T-helper 22 cell (primary cell): ENCODE measurements at places on chromosomes 7 and 10.

DNA sequence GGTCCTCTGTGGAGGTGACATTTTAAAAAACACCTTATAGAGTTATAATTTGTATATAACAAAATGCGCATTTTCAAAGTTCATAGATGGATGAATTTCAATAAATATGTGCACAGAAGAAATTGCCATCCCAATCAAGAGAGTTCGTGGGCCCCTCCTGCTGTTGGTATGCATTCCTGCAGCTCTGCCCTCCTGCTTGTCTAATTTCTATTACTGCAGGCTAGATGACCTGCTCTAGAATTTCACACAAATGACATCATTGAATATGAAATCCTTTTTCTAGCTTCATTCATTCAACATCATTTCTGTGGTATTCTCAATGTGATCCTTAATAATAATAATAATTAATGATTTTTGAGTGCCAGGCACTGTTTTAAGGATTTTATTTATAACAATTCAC is 348.2 kb downstream of the SDK1 start:
- no peak for DNase-seq

DNA sequence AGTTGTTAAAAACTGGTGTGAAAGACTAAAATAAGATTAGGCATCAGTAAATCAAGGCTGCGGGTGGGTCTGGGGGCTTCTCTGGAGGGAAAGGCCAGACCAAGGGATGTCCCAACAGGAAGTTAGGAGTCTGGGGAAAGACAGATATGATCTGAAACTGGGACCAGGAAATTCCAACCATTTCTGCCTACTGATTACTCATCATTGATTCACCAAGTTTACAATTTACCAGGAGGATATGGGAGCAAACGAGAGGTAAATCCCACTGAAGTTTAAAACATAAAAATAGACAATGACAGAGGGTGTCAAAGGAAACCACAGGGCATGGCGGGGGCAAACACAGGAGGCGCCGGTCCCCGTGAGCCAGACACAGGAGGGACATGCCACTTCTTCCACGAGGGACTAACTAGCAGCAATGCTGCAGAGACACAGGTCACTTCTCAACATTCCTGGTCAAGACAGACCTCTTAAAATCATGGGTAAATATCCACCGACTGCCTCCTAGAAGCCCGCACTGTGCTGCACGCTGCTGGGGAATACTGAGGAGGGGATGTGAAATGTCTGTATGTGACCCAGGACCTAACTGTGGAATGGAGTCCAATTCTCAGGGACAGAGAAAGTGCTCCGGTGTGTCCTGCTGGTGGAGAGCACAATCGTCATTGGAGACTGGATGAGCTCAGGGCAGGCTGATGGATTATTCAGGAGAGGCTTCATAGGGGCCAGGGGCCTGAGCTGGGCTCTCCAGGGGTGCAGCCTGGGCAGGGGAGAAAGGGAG is 153.4 kb upstream of the KLF14 start:
- no peak for DNase-seq

GRCh38 chr7:54483523-54483922 is 58.7 kb upstream of the VSTM2A start:
- no peak for DNase-seq

DNA sequence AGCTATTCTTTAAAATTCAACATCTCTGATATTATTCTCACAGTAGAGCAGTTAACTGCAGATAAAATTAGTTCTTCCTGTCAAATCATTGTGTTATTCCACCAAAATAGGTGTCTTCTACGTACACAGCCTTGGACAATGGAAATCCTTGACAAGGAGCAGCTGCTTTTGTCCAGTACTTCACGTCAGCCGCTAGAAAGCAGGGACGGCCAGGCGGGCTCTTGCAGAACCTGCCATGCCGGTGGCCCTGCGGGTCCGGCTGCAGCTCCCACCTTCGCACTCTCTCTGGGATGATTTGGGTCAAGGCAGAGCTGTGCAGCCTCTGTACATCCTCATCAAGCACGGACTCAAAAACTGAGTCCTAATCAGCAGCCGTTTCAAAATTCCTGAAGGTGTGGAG is 2.2 kb upstream of the FOXI2 start:
- no peak for DNase-seq

DNA sequence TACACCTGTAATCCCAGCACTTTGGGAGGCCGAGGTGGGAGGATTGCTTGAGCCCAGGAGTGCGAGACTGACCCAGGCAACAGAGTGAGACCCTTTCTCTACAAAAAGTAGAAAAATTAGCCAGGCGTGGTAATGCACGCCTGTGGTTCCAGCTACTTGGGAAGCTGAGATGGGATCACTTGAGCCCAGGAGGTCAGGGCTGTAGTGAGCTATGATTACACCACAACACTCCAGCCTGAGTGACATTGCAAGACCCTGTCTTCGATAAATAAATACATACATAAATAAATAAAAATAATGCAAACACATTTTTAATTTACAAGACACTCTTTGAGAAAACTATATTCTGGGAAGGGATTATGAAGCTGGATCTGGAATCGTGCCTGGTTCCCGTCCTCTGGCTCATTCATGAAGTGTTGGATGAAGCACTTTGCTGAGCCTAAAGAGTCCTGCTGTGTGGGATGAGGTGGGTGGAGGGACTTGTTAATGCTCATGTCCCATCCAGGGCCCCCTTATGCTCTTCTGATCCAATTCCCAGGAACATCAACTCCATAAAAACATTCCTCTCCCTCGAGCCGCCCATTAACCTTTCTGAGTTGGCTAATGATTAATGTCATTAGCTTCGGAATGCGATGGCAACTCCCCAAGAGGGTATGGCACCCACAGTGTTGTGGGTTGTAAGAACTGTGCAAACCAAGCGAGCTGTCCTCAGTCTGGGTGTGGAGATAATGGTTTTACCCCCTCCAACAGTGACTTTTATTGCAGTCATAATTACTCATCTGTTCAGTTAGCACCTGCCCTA is 236.3 kb downstream of the BAMBI start:
- no peak for DNase-seq

- DNase-seq = no peak
These were observed 54.2 kb downstream of the DIP2C start for GRCh38 chr10:635088-635861.

GRCh38 chr10:127243490-127244272 is 47.3 kb upstream of the INSYN2A start:
- no peak for DNase-seq

DNA sequence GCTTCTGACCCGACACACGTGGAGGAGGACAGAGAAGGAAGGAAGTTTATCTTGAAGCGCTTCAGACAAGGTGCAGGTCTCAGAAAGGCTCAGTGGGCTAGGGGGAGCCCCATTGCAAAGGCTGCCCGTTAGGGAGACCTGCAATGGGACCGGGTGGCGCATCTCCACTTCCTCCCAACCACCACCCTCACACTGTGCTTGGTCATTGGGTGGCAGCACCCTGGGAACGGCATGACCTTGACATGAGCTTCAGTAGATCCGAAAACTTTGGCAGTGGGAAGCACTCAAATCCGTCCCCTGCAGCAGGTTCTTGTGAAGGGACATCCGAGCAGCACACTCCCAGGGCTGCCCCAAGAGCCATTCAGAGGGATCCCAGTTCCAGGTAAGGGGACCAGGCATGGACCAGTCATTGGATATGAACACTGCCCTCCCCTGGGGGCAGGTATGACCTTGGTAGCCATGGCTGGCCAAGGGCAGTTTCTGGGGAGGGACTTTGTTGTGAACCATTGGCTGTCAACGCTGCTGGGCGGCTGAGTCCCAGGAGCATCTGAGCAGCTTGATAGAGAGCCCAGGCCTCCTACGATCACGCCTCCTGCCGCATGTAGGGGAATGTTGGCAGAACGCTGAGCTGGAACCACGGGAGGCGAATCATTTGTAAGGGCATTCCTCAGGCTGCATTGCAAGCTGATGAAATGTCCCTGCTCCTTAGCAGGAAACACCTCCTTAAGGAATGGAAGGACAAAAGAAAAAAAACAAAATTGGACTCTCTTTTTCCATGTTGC is 31.7 kb downstream of the GALNTL5 start:
- DNase-seq = no peak

DNA sequence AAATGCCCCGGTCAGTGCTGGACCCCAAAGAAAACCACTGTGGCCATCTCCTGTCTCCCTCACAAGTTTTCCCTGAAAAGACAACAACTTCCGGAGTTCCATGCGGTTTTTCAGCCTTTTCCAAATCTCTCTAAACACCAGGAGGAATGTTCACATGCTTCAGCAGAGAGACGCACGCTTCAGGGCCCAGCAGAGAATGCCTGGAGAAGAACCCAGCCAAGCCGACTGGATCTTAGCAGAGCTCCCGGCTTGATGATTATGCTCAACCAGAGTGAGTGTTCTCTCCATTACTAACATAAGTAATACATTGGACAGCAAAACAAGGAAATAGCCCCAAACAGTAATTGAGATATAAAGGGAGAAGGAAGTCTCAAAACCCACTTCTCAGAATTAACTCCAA is 17.9 kb downstream of the PRKCQ start:
- no peak for DNase-seq

- DNase-seq = no peak
These were observed 618.5 kb downstream of the CCSER2 start for GRCh38 chr10:84946904-84947303.

DNA sequence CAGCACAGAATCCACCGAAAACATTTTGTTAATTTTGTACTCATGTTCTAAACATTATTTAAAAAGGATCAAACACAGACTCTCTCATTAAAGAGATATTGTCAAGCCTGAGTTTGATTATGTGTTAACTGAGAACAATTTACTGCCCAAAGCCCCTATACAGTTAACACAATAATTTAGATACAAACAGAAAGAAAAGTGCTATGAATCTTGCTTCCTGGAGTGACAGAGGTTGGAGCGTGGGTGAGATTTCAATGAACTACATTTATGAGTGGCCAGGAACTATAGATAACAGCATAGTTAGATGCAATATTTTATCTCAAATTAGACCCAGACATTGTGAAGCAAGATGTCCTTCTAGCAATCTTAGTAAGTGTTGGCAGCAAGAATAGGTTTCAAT is 448.9 kb upstream of the ETV1 start:
- no peak for DNase-seq

DNA sequence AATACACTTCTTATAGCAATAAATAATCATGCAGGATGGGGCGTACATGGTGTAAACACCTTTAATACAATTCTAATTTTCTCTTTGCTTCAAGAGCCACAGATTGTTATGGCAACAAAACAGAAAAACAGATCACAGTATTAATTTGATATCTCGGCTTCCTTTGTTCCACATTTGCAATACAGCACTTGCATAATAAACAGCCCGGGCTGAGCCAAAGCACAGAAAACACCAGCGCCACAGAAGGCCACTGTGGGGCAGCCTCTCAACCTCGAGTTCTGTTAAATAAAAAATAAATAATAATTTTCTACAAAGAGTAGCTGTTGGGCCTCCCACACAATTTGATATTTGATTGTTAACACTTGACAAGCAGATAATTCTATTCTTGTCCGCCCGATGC is 255.9 kb downstream of the USP6NL start:
- DNase-seq = no peak

DNA sequence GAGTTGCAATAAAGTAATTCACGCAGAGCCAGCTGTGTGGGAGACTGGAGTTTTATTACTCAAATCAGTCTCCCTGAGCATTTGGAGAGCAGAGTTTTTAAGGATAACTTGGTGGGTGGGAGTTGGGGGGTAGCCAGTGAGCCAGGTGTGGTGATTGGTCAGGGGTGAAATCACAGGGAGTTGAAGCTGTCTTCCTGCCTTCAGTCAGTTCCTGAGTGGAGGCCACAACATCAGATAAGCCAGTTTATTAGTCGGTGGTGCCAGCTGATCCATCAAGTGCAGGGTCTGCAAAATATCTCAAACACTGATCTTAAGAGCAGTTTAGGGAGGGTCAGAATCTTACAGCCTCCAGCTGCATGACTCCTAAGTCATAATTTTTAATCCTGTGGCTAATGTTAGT is 3.3 kb upstream of the CYP51A1 start:
- DNase-seq = no peak

DNA sequence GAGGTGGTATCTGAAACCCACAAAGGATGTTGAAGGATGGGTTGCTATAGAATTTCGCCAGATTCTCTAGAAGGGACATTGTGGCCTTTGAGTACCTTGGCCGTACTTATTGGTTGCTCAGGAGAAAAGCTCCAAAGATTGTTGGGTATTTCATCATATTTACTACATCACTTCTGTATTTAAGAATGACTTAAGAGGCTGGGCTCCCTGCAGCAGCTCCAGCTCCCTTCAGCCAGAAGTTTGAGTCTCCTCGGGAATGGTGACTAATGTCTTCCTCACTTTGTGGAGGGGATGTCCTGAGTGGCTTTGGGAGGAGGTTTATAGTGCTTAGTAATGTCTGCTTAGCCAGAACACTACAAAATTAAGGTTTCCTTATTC is 18.1 kb downstream of the MINDY4 start:
- no peak for DNase-seq

DNA sequence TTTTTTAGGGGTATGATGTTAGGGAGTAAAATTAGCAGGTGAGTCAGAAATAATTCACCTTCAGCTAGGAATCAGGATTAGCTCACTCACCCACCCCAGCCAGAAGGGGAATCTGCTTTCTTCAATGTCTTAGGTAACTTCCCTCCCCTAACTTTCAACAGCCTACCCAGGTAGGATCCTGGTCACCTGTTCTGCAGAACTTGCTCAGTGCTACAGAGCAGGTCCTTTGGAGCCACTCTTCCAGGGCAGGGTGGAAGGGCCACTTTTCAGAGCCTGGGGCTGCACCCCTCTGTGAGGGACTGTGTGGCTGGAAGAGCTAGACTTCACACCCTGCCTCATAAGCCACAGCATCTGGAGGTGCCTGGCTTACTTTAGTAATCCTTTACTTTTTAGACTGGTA is 58.1 kb downstream of the SHH start:
- DNase-seq = no peak

GRCh38 chr10:76112826-76113150 is 681.4 kb downstream of the LRMDA start:
- no peak for DNase-seq

DNA sequence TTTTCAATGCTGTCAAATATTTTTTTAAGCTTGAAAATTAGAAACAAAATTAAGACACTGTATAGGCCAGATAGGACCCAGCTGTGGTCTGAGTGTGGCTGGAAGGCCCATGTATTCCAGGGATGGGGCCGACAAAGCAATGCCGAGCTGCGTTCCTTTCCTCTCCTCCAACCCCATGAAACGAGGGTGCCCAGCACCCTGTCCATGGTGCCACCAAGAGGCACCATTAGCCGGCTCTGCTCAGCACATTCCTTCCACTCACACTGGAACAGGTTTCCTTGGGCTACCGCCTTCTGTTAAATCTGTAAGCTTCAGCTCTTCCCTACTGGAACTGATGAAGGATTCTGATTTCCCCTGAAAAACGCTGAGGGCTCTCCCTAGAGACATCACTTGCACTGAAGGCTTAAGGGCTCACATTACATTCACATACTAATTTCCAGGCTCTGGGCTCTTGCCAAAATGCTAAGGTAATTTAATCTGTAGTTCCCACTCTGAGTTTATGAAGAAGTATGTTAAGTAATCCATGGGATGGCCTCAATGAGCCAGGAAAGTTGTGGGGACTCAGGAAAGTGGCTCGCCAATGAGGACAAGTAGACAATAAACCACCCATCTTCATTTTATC is 73.7 kb upstream of the CAMK2B start:
- no peak for DNase-seq

GRCh38 chr10:131972474-131973071 is 9.2 kb downstream of the BNIP3 start:
- DNase-seq = no peak
